ENCODE measurements at places on chromosomes 7 and 10.

- peak; percentile 62 for DNase-seq
Observed at GRCh38 chr7:103447073-103447960, 1.3 kb upstream of the SLC26A5 start.

GRCh38 chr10:80280071-80280800, 9.2 kb downstream of the MAT1A start:
- DNase-seq, result no peak

DNA sequence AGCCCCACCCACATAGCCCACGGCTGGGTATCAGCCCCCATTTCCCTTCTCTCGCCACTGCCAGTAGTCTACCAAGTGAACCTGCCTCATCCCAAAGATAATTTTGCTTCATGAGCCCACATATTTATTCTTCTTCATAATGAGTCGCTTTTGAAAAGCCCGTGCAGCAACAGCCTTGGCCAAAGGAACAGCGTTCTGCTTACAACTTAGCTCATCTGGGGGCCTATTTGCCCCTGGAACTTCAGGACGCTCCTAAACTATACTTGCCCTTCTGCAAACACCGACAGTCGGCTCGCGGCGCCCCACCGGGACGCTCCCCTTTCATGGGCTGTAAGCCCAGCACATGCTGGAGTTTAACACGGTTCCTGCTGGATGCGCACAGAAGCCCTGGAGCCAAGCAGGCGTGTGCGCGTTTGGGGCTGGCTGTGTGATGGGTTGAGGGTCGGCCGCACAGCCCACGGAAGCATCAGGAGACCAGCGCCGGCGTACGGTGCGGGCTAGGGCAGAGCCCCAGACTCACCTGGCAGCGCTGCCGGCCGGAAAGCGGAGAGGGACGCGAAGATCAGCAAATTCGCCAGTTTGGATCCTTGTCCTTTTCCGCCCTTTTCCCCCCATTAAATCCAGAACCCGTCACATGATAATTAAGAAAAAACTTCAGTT, 370 bp downstream of the TMEM60 start:
- DNase-seq, result peak; percentile 87

- DNase-seq, result no peak
Observed at GRCh38 chr7:157476201-157476600, 139.4 kb downstream of the DNAJB6 start.

DNA sequence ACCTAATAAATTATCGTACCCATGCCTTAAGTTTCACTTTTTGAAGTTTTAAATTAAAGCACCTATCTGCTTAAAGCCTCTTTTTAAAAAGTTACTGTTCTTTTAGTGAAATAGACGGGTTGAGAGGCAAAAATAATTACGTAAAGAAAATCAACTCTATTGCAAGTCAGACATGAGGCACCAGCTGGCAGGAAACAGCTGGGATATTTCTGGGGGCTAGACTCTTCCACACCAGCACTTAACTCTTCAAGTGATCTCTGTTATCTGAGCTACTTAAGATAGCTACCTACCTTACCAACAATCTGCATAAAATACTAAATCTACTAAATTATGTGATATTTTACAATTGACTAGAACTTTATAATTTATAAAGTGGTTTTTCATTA, 35.8 kb downstream of the GBF1 start:
- DNase-seq, result no peak

DNA sequence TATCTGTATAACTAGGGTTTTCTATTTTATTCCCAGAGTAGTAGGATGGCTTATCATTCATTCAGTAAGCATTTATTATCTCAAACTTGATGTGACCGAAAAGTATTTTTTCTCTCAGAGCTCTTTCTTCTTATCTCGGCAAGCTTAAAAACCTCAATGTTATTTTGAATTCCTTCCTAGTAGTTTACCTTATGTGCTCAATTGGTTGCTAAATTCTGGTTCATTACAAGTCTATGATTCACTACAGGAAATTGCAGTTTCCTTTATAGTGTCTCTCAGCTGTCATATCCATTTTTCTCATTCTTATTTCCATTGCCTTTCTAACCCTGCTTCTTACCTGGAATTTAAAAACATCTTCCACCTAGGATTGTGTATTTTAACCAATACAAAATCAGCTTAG, 12.6 kb upstream of the ICA1 start:
- DNase-seq, result no peak

DNA sequence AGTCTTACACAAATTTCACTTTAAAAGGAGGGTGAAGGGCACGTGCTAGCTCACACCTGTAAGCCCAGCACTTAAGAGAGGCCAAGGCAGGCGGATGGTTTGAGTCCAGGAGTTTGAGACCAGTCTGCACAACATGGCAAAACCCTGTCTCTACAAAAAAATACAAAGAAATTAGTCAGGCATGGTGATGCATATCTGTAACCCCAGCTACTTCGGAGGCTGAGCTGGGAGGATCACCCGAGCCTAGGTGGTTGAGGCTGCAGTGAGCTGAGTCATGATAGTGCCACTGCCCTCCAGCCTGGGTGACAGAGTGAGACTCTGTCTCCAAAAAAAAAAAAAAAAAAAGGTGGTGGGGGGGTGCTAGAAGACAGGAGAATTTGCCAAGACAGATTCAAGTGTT, 237.3 kb upstream of the KLF14 start:
- DNase-seq, result no peak

All from OCI-M1 (cell line).